Stimulated activated CD4-positive, alpha-beta T cell treated with anti-CD3 and anti-CD28 coated beads, Interleukin-12 subunit alpha, Interleukin-12 subunit beta, amount 100 ng/mL, for 4 hours (primary cell): ENCODE measurements at places on chromosomes 6 and 20.

- no peak for DNase-seq
Measured at GRCh38 chr6:159691133-159691962, 1.7 kb downstream of the SOD2 start.

DNA sequence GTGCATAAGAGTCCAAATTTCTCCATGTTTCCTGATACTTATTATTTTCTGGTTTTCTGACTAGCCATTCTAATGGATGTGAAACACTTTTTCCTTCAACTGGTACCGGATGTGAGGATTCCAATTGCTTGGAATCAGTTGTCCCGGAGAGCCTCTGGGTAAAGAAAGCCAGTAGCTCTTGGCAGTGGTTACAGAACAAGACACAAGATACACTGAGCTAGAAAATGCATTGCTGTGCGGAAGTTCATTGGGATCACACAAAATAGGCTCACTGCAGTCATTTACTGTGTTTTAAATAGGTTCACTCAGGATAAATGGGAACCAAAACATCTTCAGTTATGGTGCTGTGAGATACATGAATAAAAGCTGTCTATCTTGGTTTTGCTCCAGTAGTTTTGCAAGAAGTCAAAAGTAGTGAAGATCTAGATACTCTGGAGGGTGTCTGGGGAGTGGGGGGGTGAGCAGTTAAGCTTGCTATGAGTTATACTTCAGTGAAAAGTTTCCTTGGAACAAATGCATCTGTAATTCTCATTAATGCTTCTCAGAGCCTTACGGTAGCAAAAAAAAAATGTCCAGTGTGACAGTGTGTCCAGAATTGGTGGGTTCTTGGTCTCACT, 54.4 kb upstream of the RNF182 start:
- DNase-seq = no peak

- no peak for DNase-seq
Measured at GRCh38 chr6:13763740-13764381, 50.5 kb downstream of the MCUR1 start.

DNA sequence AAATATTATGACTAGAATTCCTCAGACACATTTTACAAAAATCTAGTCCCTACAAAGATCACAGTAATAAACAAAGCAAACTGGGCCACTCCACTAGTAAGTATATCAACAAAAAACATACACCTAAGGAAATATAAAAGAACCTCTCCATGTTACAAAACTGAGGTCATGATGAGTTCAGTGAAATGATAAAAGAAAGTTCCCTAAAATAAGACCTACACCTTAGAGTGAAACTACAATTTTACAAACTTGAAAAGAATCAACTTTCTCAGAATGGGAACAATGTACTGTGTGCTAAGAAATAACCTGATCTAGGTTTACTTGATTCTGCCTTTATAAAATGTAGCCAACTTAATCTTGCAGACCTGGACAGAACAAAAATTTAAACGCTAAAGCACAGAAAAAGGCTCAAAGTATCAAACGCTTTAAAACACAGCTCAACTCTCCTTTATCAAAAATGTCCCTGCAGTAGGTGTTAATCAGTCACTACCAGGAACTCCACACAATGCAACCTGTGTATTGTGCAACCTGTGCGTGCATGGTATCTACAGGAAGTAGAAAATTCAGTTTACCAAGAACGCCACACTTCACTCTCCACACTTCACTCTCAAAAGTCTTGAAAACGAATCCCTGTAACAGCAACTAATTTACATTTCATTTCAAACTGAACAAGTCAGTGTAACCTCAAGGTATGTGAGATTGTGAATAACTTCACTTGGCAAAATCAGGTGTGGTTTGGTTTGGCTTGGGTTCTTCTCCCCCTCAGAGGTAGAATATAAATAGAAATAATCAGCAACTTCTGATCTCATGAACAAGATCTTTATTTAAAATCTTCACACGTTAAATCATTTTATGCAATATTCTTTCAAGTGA, 1.8 kb downstream of the RALGAPA2 start:
- DNase-seq = no peak

- DNase-seq = no peak
Measured at GRCh38 chr6:1972962-1973361, 272.4 kb downstream of the GMDS start.

DNA sequence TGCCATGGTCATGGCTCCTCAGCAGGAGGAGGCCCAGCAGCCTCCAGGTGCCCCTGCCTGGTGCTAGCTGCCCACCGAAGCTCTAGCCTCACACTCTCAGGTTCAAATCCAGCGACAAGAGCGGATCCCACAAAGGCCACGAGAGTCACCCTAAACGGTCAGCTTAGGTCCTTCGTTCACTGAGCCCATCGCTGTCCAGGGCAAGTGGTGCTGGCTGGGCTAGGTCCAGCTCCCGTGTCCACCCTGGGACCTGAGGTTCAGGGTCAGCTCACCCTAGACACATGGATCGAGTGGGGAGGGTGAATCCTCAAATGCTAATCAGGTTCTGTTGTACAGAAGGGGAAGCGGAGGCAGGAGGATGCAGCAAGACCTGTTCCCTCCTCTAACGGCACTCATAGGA, 171.9 kb upstream of the SULF2 start:
- DNase-seq = no peak

GRCh38 chr6:147972448-147972847, 370.2 kb upstream of the SASH1 start:
- DNase-seq = no peak

GRCh38 chr20:9323622-9324021, 190.8 kb upstream of the LAMP5 start:
- no peak for DNase-seq

DNA sequence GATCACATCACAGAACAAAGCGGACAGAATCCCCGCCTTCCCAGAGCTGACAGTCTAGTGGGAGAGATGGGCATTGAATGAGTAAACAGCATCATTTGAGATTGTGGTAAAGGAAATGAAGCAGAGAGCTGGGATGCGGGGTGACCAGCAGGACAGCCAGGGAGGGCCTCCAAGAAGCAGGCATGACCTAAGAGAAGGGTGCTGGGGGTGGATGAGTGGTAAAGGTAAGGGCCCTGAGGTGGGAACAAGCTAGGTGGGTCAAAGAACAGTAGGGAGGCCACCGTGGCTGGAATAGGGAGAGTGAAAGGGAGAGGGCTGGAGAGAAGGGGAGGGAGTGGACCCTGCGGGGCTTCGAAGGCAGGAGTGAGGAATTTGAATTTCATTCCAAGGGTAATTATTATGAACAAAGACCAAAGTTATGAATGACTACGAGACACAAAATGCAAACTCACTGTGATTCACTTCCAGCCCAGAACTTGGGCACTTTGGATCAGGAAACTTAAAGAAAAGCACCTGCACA, 61.4 kb downstream of the CEBPB start:
- DNase-seq = no peak

- DNase-seq = no peak
Measured at GRCh38 chr20:42986143-42986773, 203.4 kb downstream of the PTPRT start.

DNA sequence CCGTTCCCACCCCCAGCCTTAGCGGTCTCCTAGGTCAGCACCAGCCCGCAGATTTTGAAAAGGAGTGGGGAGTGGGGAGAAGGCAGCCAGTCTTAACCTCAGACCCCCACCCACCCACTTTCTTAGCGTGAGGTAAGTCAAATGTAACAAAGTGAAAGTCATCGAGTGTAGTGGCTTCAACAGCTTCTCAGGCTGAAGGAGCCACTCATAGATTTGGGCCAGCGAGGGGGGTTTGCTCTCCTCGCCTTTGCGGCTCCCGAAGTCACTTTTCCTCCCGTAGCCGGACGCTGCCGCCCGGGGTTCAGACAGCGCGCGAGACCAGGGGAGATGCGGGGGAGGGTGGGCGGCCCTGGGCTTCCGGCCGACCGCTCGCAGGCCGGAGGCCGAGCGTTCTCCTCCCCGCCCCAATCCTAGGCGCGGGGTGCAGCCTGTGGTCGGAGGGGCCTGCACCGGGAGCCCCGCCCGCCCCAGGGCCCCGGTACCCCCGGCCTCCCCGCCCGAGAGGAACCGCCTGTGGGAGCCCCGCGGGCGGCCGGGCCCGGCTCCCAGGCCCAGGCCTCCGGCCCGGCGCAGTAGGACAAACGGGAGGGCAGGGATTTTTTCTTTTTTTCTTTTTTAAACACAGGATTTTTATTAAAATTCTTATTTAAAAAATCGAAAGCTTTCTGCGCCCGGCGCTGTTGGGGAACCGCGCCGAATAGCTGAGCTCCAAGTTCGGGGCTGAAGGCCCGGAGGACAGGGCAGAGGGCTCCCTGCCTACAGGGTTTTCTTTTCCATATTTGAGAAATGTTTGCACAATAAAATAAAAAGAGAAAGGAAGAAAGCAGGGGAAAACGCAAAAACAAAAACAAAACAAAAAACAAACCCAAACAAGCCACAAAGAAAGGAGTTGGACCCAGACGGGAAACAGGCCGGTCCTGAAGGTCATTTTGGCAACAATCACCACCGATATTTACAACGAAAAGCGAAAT, 3.2 kb downstream of the NKX2-2 start:
- DNase-seq = no peak

- DNase-seq = no peak
Measured at GRCh38 chr6:11712760-11713159, 65.8 kb downstream of the ADTRP start.

DNA sequence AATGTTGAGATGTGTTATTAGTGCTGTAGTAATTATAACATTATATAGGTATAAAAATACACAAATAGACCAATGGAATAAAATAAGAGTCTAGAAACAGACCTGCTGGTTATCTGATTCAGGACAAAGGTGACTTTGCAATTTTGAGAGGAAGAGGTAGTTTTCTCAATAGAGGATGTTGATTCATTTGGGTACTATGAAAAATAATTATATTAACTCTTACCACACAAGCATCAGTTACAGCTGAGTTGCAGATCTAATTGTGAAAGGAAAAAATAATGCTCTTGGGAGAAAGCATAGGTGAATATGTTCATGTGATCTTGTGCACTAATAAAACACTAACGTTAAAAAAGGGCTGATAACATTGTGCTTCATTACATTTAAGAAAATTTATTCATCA, 103.0 kb downstream of the BCKDHB start:
- no peak for DNase-seq

DNA sequence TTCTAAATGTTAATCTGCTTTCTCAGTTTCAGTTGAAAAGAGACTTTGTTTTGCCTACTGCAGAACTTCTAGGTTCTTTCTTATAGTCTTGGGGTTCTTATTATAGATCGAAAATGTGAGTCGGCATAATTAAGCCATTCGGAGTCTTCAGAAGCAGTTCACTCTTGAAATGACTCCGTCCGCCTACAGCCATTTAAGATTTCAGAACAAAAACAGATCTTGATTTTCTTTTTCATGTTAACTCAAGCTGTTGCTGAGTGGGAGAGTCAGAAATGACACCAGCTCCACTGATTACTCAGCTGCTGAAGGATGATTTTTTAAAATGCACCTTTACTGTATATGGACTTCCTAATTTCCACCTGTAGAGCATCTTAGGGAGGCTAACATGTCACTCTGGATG, 15.9 kb downstream of the PRDM1 start:
- peak; percentile 41 for DNase-seq

DNA sequence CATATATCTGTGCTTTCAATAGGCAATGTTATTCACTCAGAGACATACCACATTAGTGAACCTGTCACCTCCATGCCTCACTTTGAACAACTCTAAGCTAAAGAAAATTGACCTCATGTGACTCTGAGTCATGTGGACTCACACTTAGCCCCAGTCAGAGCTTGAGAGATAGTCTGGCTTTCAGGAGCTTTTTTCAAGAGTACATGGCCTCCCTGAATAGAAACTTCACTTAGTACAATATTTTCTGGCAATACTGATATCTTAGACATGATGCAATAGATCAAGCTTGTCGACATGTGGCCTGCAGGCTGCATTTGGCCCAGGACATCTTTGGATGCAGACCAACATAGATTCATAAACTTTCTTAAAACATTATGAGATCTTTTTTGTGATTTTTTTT, 8.5 kb downstream of the SPTLC3 start:
- DNase-seq = no peak

GRCh38 chr6:18241208-18242038, 22.9 kb downstream of the DEK start:
- DNase-seq = no peak

GRCh38 chr20:50062006-50062838, 50.7 kb downstream of the UBE2V1 start:
- DNase-seq = no peak

- no peak for DNase-seq
Measured at GRCh38 chr6:12598919-12599318, 117.6 kb upstream of the PHACTR1 start.

DNA sequence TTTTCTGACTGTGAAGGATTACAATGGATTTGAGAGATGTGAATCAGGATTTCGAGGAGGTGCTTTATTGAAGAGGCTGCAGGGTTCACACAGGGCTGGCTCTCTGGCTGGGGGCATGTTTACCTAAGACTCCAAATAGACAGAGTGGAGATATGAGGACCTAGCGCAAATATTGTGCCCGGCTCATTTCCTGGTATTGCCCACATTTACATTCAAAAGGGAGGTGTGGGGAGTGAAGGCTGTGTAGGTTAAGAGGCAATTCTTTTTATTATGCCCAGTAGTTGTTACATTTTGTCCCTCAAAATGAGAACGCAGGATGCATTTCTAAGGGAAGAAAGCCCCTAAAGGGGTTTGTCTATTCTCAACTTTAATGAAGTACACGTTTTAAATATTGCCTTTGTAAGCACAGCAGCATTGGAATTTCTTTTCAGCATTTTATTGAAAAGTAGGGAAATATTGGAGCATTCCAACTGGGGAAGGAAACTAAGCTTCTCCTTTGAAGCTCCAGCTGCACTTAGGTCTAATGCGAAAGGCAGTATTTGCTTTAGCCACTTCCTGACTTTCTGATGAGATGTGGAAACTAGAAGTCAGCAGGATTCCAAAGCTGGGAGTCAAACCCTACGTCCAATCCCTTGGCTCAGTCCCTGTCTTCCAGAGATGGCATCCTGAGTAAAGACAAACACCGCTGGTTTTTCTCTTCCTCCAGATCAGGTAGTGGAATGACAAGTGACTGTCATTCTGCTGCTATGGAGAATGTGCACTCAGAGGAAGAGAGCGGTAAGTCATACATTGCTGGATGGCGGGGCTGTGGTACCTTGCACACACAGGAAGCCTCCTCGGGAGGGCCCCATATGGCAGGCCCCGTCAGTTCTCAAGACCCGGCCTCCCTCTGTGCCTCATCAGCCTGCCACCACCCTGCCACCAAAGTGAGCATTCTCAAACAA, 70.7 kb downstream of the MYB start:
- no peak for DNase-seq

DNA sequence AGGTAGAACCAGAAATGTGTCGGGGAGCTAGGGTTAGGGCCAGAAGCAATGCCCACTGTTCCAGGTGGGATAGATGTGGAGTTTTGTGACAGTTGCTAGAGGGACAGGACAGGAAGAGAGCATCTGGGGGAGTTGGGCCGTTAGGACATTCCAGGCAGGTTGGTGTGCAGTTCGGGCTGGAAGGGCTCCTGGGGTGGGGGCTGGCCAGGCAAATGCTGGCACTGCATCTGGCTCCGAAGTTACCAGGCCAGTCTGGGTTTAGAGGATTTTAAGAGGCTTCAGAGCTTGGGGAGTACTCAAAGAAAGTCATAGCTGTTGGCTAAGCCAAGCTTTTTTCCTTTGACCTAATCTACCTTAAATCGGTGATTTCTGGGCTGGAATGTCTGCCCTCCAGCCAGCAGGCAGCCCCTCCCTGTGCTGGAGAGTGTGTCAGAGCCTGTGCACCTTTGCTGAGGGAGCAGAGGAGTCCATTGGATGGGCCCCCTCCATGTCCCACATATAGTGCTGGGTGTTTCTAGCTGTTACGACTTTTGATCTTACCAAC, 20.8 kb downstream of the PLCG1 start:
- DNase-seq = no peak
